ENCODE measurements at places on chromosomes 12 and 14.

GRCh38 chr14:72610096-72610830 is 283.6 kb downstream of the DPF3 start:
- H3K27ac ChIP-seq, result no peak overlapping the region
- no peaks in the 10 kb centered on the region for H3K36me3 ChIP-seq
- no peak overlapping the region for H3K4me3 ChIP-seq
- no peak for DNase-seq

DNA sequence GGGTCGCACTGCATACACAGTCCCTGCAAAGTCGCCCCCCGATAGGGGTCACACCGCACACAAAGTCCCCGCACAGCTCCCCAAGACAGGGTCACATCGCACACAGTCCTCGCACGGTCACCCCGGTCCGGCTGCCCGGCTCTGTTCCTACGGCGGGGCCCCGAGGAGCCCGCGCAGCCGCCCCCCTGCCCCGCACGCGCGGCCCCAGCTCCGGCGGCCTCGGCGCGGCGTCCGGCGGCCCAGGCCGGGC is 300 bp downstream of the SSH1 start:
- peak overlapping the region; percentile 98 for H3K27ac ChIP-seq
- no peak for DNase-seq
- peaks cover 12% of the 10 kb centered on the region for H3K27me3 ChIP-seq
- peaks cover 34% of the 10 kb centered on the region for H3K36me3 ChIP-seq
- peak overlapping the region; percentile 93 for H3K4me3 ChIP-seq

DNA sequence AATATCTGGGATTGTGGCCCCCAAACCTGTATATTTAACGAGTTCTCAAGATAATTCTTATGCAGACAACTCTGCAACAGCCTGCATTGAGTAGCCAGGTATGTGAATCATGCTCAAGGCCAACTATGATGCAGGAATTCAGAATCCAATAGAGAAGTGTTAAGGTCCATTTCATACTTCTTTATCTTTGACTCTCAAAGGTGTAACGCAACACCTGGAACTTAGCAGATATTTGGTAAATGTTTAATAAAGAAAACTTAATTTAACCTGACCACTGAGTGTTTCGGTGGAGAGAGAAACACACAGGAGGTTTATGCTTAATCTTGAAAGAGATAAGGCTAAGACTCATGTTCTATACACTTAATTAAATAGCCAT is 156.5 kb upstream of the PLEKHG7 start:
- H3K36me3 ChIP-seq, result peaks cover 3% of the 10 kb centered on the region
- H3K27ac ChIP-seq, result peak overlapping the region; percentile 46
- H3K4me3 ChIP-seq, result no peak overlapping the region
- no peaks in the 10 kb centered on the region for H3K27me3 ChIP-seq

- H3K27me3 ChIP-seq, result no peaks in the 10 kb centered on the region
- DNase-seq, result no peak
- peaks cover 33% of the 10 kb centered on the region for H3K36me3 ChIP-seq
- H3K4me3 ChIP-seq, result no peak overlapping the region
- H3K27ac ChIP-seq, result no peak overlapping the region
Measured at GRCh38 chr14:41022932-41023331, 583.7 kb upstream of the LRFN5 start.

GRCh38 chr12:113471619-113472171 is at the start of gene LHX5:
Gene LHX5, minus strand, starts transcription at chr12:113471871. Its CDS starts 373 bp downstream, at chr12:113471498.
- peaks cover 13% of the 10 kb centered on the region for H3K4me1 ChIP-seq
- no peak for DNase-seq
- no peak within 1 kb of the TSS for H3K4me3 ChIP-seq
- no peaks in the 10 kb centered on the region for H3K36me3 ChIP-seq
- peaks cover 100% of the 10 kb centered on the region for H3K27me3 ChIP-seq
- H3K27ac ChIP-seq, result no peak within 1 kb of the TSS

GRCh38 chr12:55875704-55876467 is 33.1 kb upstream of the MMP19 start:
- no peak overlapping the region for H3K4me3 ChIP-seq
- no peak overlapping the region for H3K27ac ChIP-seq
- H3K36me3 ChIP-seq, result peaks cover 10% of the 10 kb centered on the region
- no peaks in the 10 kb centered on the region for H3K4me1 ChIP-seq
- peaks cover 4% of the 10 kb centered on the region for H3K27me3 ChIP-seq

- H3K4me1 ChIP-seq, result no peaks in the 10 kb centered on the region
- no peak overlapping the region for H3K4me3 ChIP-seq
- H3K27ac ChIP-seq, result no peak overlapping the region
- no peak for DNase-seq
- no peaks in the 10 kb centered on the region for H3K36me3 ChIP-seq
Measured at GRCh38 chr12:45685680-45686079, 43.8 kb upstream of the ARID2 start.

DNA sequence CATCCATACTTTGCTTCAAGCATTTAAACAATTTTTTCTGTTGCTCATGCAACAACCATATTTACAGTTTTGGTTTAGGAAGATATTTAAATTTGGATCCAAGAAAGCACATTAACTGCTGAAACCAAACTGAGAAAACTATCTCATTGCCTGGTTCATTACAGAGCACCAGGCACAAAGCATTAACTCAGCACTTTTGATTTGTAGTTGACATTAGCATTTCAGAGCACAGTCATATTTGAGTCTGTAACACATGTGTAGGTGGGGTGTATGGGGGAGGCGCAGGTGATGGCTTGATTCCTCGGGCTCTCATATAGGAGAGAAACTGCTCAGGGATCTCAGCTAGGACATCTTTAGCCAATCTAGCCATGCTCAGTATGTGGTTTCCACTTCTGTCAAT is 251.7 kb downstream of the CPNE8 start:
- H3K36me3 ChIP-seq, result peaks cover 11% of the 10 kb centered on the region
- no peak overlapping the region for H3K4me3 ChIP-seq
- no peak overlapping the region for H3K27ac ChIP-seq
- DNase-seq, result no peak

DNA sequence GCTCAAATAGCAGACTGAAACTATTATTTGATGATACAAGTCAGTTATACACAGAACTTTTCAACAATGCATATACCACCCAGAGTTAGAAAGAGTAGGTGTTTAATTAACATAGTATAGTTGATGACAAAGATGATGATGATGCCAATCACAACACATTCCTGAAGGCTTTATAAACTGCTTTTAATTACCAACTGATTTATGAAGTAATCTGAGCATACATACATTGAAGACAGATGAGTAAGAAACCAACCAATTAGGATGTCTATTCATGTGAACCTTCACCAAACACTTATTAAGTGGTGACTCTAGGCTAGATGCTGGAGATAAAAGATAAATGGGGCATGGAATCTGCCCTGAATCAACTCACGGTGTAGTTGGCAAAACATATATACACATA is 600.9 kb upstream of the FLRT2 start:
- no peaks in the 10 kb centered on the region for H3K36me3 ChIP-seq
- DNase-seq, result no peak
- H3K27ac ChIP-seq, result no peak overlapping the region
- no peak overlapping the region for H3K4me3 ChIP-seq

DNA sequence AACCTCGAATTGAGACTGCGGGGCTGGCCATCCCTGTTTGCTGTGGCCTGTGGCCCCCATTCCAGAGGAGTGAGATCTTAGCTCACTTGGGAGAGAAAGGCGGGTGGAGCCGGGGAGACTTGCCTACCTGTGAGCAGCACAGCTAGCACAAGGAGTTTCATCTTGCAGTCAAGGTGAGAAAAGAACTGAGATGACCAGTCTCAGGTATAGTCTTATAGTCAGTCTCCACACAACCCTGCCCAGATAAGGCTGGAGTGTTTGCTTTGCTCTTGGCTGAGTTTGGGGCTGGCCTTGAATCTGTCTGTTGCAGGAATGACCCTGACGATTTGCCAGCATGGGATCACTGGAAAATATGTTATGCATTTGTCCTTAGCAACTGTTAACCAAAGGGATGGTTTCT is at the start of gene PLA2G1B:
Gene PLA2G1B, minus strand, starts transcription at position 187 of the 400 bp plus-strand sequence. Its CDS starts 26 bp downstream, at position 161.
- H3K27ac ChIP-seq, result no peak within 1 kb of the TSS
- peaks cover 11% of the 10 kb centered on the region for H3K4me1 ChIP-seq
- DNase-seq, result no peak
- H3K36me3 ChIP-seq, result no peaks in the 10 kb centered on the region
- no peak within 1 kb of the TSS for H3K4me3 ChIP-seq

GRCh38 chr14:50756300-50756699 is 74.7 kb downstream of the NIN start:
- no peaks in the 10 kb centered on the region for H3K27me3 ChIP-seq
- no peak for DNase-seq
- peaks cover 45% of the 10 kb centered on the region for H3K36me3 ChIP-seq
- H3K27ac ChIP-seq, result no peak overlapping the region

GRCh38 chr12:3230758-3231375 is 153.7 kb downstream of the TSPAN9 start:
- H3K27me3 ChIP-seq, result peaks cover 16% of the 10 kb centered on the region
- H3K4me1 ChIP-seq, result peaks cover 73% of the 10 kb centered on the region
- DNase-seq, result no peak
- H3K27ac ChIP-seq, result no peak overlapping the region
- H3K36me3 ChIP-seq, result peaks cover 22% of the 10 kb centered on the region

DNA sequence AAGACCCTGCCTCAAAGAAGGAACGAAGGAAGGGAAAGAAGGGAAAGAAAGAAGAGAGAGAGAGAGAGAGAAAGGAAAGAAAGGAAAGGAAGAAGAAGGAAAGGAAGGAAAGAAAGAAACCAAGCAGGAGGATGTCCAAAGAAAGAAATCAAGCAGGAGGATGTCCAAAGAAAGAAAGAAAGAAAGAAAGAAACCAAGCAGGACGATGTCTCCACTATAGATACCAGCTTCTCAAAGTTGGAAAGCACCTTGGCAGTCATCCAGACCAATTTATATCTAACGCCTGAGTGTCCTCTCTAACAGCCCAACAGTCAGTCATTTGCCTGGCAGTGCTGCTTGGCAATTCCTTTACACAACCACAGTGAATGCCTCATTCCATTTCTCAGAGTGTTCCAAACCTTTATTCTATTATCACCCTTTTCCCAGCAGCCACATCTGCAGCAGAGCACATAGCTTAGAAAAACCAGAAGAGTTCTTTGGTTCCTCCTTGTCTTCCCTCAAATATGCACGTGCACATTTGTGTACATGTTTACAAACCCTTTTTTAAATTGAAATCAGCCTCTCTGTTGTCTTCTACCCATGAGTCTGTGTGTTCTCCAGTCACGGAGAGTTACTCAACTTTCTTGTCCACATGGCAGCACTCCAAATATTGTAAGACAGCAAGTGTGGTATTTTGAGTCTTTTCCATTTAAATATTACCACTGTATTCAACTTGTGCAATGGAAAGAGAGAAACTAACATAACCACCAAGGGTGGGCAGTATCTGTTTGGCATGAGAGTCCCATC is 138.4 kb downstream of the STXBP6 start:
- peaks cover 11% of the 10 kb centered on the region for H3K4me1 ChIP-seq
- H3K27me3 ChIP-seq, result no peaks in the 10 kb centered on the region
- no peak overlapping the region for H3K4me3 ChIP-seq
- H3K27ac ChIP-seq, result no peak overlapping the region

DNA sequence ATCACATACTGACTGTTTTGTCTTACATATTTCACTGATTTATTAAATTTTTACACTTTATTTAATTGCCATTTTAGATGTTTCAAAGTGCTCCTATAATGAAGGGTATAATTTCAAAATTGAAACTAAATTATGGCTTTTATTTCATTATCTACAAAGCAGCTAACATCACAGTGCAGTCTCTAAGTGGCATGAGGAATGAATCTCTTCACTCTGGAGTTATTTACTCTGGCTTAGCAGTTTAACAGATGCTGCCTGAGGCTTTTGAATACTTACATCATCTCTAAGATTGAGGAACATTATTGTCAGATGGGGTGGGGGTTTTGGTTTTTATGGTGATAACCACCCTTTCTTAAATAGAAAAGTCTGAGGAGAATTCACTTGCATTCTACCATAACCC is 386.4 kb downstream of the TRHDE start:
- DNase-seq, result no peak
- peaks cover 13% of the 10 kb centered on the region for H3K4me1 ChIP-seq
- no peak overlapping the region for H3K4me3 ChIP-seq
- H3K27me3 ChIP-seq, result no peaks in the 10 kb centered on the region
- no peak overlapping the region for H3K27ac ChIP-seq

DNA sequence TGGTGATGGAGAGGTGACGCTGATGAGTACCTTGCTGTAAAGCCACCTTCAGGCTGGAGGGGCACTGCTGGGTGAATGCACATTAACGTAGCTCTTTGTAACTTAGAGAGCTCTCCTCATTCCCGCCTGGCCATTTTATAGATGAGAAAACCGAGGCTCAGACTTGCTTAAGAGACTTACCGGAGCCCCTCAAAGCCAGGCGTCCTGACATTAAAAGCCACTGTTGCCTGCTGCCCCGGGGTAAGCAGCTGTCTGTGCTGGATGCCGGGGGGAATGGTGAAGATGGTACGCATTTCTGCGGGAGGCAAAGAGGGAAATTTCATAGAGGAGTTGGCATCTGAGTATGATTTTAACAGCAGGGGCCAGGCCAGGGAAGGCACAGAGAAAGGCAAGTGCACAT is 49.6 kb upstream of the VRK1 start:
- peaks cover 48% of the 10 kb centered on the region for H3K27me3 ChIP-seq
- no peak overlapping the region for H3K4me3 ChIP-seq
- DNase-seq, result no peak
- H3K4me1 ChIP-seq, result no peaks in the 10 kb centered on the region
- peak overlapping the region; percentile 45 for H3K27ac ChIP-seq

GRCh38 chr14:58026967-58027366 is 125.0 kb downstream of the ARMH4 start:
- no peak overlapping the region for H3K27ac ChIP-seq
- H3K4me3 ChIP-seq, result no peak overlapping the region
- no peaks in the 10 kb centered on the region for H3K4me1 ChIP-seq
- no peak for DNase-seq
- H3K36me3 ChIP-seq, result no peaks in the 10 kb centered on the region
- no peaks in the 10 kb centered on the region for H3K27me3 ChIP-seq

DNA sequence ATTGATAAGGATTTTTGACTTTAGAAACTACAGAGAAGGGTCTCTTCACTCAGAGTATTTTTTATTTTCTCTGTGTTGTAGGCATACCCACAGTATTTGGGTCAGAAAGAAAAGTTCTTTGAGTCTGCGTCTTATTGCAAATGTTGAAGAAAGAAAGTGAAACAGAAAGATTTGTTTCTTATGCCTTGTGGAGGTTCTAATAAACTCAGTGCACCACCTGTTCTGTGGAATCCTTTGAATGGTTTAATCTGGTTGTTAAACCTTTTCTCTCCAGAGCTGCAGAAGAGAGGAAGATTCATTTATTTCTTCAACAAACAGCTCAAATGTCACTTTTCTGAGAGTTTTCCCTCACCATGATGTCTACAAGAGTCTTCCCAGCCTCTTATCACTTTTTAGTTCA is 146.6 kb upstream of the PLEKHG7 start:
- H3K27ac ChIP-seq, result no peak overlapping the region
- H3K4me1 ChIP-seq, result no peaks in the 10 kb centered on the region
- H3K27me3 ChIP-seq, result peaks cover 3% of the 10 kb centered on the region

GRCh38 chr12:70719672-70720420 is 82.6 kb upstream of the PTPRB start:
- H3K36me3 ChIP-seq, result no peaks in the 10 kb centered on the region
- peak; percentile 70 for DNase-seq
- peaks cover 9% of the 10 kb centered on the region for H3K27me3 ChIP-seq
- peak overlapping the region; percentile 78 for H3K4me3 ChIP-seq

GRCh38 chr12:105474672-105475071 is 144.2 kb downstream of the C12orf75 start:
- H3K4me1 ChIP-seq, result peaks cover 6% of the 10 kb centered on the region
- DNase-seq, result no peak
- H3K27me3 ChIP-seq, result peaks cover 2% of the 10 kb centered on the region
- H3K4me3 ChIP-seq, result no peak overlapping the region
- no peak overlapping the region for H3K27ac ChIP-seq
- H3K36me3 ChIP-seq, result peaks cover 5% of the 10 kb centered on the region

GRCh38 chr14:101465795-101466448 is 95.4 kb upstream of the DIO3 start:
- H3K27ac ChIP-seq, result no peak overlapping the region
- DNase-seq, result no peak
- no peaks in the 10 kb centered on the region for H3K36me3 ChIP-seq
- peaks cover 15% of the 10 kb centered on the region for H3K27me3 ChIP-seq

- no peak overlapping the region for H3K27ac ChIP-seq
- H3K27me3 ChIP-seq, result no peaks in the 10 kb centered on the region
Measured at GRCh38 chr12:26642361-26642760, 190.6 kb downstream of the ITPR2 start.

All from nephron progenitor cell (in vitro differentiated cells).